ENCODE measurements at places on chromosomes 6 and 20. TPM values are rescaled to one million over a fixed set of nuclear protein-coding genes. Genes with fewer than 3 reads are reported as not detected.

GRCh38 chr20:41279546-41280225 is 37.8 kb downstream of the ZHX3 start:
- peaks cover 4% of the 10 kb centered on the region for H3K4me1 ChIP-seq
- H3K4me3 ChIP-seq = no peak overlapping the region
- DNase-seq = no peak
- H3K36me3 ChIP-seq = peaks cover 6% of the 10 kb centered on the region
- peaks cover 3% of the 10 kb centered on the region for H3K27me3 ChIP-seq

DNA sequence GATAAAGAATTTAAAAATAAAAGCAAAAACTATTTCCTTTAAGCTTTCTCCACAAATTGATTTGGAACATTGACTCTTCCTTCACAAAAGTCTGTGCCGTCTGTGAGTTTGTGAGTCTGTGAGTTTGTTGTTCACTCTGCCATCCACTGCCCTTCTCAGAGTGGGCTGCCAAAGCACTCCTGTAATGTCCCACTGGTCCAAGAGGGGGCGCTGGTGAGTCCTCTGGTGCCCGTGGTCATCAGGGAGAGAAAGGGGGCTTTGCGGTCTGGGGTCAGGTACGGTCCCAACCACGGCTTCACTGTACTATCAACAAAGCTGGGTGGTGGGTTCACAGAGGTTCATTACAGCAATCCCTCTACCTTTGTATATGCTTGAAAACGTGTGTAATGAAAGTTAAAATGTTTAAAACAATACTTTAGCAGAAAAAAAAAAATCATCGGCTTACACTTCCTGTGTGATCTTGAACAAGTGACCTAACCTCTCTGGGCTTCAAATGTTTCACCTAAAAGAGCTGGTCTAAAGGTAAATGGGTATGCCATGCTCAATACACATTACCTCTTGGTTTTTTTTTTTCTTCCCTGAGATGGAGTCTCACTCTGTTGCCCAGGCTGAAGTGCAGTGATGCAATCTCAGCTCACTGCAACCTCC is 5.6 kb upstream of the ANKRD60 start:
- peaks cover 17% of the 10 kb centered on the region for H3K4me1 ChIP-seq
- H3K36me3 ChIP-seq = peaks cover 3% of the 10 kb centered on the region
- H3K27ac ChIP-seq = no peak overlapping the region
- no peak for DNase-seq

GRCh38 chr6:26351544-26351953 is 13.4 kb upstream of the BTN3A2 start:
- H3K4me3 ChIP-seq = no peak overlapping the region
- no peaks in the 10 kb centered on the region for H3K36me3 ChIP-seq
- H3K27ac ChIP-seq = no peak overlapping the region
- DNase-seq = no peak
- H3K27me3 ChIP-seq = no peaks in the 10 kb centered on the region

DNA sequence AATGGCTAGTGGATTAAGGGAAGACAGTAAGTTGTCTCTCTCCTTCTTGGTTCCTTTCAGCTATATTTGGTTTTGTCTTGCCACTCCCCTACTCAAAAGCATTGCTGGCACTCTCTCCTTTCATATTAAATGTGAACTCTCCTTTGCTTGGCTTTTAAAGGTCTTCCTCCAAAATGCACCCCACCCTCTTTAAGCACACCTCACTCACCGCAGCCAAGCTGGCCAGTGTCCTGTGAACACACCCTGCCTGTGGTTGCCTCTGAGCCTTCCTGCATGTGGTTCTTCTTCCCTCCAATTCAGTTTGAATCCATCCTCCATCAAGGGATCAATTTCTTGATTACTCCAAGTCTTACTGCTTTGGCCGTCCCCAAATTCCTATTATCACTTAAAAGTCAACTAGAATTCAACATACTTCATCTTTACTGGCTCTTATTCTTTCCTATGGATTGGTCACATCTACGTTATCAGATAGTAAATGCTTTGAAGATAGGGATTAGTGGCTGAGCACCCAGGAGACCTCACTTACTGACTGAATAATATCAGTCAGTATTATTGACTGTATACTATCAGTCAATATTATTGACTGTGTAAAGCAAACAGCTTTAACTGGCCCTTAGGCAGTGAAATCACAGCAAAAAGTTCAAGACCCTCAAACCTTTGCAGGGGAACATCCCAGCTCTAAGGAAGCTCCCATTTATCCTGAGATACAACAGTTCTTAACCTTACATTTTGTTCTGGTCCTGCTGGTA is 41.6 kb upstream of the SPDEF start:
- H3K27ac ChIP-seq = peak overlapping the region; percentile 15
- H3K36me3 ChIP-seq = peaks cover 4% of the 10 kb centered on the region
- H3K4me1 ChIP-seq = peaks cover 16% of the 10 kb centered on the region
- no peak for DNase-seq
- H3K4me3 ChIP-seq = no peak overlapping the region
- H3K27me3 ChIP-seq = no peaks in the 10 kb centered on the region

DNA sequence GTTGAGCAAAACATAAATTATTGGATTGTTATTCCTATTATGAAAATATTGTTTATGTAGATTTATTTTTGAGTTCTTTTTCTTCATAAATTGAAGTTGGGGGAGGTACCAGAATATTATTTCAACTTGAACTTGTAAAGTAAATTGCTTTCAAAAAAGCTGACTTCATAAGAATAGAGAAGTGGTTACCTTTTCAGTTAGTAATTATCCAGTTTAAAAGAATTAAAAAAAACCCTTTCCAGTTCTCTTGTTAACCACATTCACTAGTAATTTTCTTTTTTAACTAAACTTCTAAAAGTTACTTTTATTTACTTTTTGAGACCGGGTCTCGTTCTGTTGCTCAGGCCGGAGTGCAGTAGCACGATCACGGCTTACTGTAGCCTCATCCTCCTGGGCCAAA is 124.3 kb downstream of the CDKAL1 start:
- H3K36me3 ChIP-seq = peaks cover 15% of the 10 kb centered on the region
- DNase-seq = no peak
- H3K27ac ChIP-seq = no peak overlapping the region
- H3K4me3 ChIP-seq = no peak overlapping the region

DNA sequence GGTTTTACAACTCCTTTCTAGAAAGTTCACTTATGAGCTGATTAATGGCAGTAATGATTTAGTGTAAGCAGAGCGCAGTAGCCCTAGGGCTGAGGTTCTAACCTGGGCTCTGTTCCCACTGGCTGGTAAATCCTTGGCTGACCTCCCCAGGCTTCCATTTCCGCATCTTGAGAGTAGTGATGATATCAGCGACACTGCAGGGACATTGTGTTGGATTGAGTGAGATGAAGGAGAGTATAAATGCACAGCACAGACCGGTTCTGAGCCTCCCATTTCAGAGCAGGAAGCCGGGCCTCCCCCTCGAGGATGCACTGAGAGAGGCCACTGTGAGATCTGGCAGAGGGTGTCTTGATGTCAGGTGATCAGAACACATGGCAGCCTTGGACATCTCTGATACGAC is 477.2 kb upstream of the SULF2 start:
- H3K27me3 ChIP-seq = no peaks in the 10 kb centered on the region
- H3K27ac ChIP-seq = no peak overlapping the region
- DNase-seq = no peak
- H3K4me1 ChIP-seq = peaks cover 16% of the 10 kb centered on the region
- H3K4me3 ChIP-seq = no peak overlapping the region

GRCh38 chr6:169176361-169176991 is 77.2 kb downstream of the THBS2 start:
- peaks cover 15% of the 10 kb centered on the region for H3K4me1 ChIP-seq
- H3K36me3 ChIP-seq = no peaks in the 10 kb centered on the region
- H3K27ac ChIP-seq = no peak overlapping the region
- no peak overlapping the region for H3K4me3 ChIP-seq
- H3K27me3 ChIP-seq = no peaks in the 10 kb centered on the region

GRCh38 chr20:20343932-20344331 is 24.0 kb upstream of the INSM1 start:
- peaks cover 7% of the 10 kb centered on the region for H3K4me1 ChIP-seq
- H3K27me3 ChIP-seq = peaks cover 16% of the 10 kb centered on the region
- H3K4me3 ChIP-seq = no peak overlapping the region
- H3K27ac ChIP-seq = no peak overlapping the region
- no peaks in the 10 kb centered on the region for H3K36me3 ChIP-seq
- no peak for DNase-seq

DNA sequence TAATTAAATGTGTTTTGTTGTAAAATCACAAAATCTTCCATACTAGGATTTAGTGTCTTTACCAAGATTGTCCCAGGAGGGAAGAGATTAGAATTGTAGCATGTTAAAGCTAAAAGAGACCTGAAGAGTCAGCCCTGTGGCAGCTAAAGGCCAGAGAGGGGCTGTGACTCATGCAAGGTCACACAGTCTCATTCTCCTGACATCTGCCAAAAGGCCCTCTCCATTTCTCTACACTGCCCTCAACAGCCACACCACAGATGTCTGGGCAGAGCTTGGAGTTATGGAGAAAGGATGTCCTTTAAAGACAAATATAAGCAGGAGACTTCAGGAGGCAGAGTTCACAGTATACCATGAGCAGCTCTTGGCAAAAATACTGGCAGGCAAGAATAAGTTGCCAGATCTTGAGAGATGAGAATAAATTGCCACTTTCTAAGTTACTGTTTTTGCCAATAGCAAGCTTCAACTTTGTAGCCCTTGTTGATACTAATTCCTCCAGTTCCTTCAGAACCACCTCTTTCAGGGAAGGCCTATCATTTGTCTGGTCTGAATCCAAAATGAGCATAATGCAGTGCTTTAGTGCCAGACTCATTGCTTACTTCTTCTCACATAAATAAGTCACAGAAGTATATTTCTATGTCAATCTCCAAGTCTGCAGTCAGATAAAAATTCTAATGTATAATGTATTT is 41.7 kb downstream of the AKIRIN2 start:
- H3K27me3 ChIP-seq = no peaks in the 10 kb centered on the region
- peaks cover 29% of the 10 kb centered on the region for H3K36me3 ChIP-seq
- DNase-seq = no peak
- H3K27ac ChIP-seq = no peak overlapping the region
- no peak overlapping the region for H3K4me3 ChIP-seq

- peaks cover 5% of the 10 kb centered on the region for H3K4me1 ChIP-seq
- no peaks in the 10 kb centered on the region for H3K27me3 ChIP-seq
- no peaks in the 10 kb centered on the region for H3K36me3 ChIP-seq
- H3K27ac ChIP-seq = no peak overlapping the region
Measured at GRCh38 chr6:130500693-130501092, 134.9 kb downstream of the TMEM200A start.

- no peak overlapping the region for H3K4me3 ChIP-seq
- H3K36me3 ChIP-seq = no peaks in the 10 kb centered on the region
- H3K27me3 ChIP-seq = no peaks in the 10 kb centered on the region
- H3K4me1 ChIP-seq = no peaks in the 10 kb centered on the region
Measured at GRCh38 chr6:5384276-5384675, 123.0 kb downstream of the FARS2 start.

GRCh38 chr6:129645830-129646579 is 64.0 kb downstream of the ARHGAP18 start:
- no peak for DNase-seq
- no peaks in the 10 kb centered on the region for H3K36me3 ChIP-seq
- no peaks in the 10 kb centered on the region for H3K27me3 ChIP-seq
- peak overlapping the region; percentile 52 for H3K27ac ChIP-seq

- H3K4me1 ChIP-seq = peaks cover 39% of the 10 kb centered on the region
- H3K27me3 ChIP-seq = no peaks in the 10 kb centered on the region
- no peak for DNase-seq
- no peak overlapping the region for H3K27ac ChIP-seq
- no peak overlapping the region for H3K4me3 ChIP-seq
Measured at GRCh38 chr6:139475241-139475640, 100.8 kb upstream of the CITED2 start.

DNA sequence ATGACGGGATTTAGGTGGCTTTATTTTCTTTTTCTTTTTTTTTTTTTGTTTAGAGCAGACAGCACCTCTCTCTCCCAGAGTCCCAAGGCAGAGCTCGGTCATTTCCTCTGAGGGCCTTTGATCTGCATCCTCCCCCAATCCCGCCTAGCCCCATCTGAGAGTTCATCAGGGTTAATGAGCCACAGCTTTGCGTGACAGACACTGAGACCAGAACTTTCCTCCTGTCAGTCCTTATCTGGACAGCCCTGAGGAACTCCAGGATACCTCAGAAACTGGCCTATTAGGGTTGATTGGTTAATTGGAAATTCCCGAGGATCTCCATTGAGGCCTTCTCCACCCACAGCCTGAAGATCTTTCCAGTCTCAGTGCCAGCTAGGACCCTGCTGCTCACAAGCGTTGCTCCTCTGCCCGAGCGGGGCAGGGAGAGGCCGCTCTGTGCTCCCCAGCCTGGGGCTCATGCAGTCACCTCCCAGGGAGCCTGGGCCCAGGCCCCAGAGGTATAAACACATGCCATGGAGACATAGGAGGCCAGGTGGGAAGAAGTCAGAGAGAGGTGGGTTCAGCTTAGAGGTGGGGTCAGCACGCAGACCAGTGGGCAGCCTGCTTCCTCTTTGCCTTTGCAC is 1.4 kb upstream of the LRRN4 start:
- DNase-seq = no peak
- no peak overlapping the region for H3K4me3 ChIP-seq
- H3K27ac ChIP-seq = peak overlapping the region; percentile 13
- H3K4me1 ChIP-seq = peaks cover 37% of the 10 kb centered on the region

DNA sequence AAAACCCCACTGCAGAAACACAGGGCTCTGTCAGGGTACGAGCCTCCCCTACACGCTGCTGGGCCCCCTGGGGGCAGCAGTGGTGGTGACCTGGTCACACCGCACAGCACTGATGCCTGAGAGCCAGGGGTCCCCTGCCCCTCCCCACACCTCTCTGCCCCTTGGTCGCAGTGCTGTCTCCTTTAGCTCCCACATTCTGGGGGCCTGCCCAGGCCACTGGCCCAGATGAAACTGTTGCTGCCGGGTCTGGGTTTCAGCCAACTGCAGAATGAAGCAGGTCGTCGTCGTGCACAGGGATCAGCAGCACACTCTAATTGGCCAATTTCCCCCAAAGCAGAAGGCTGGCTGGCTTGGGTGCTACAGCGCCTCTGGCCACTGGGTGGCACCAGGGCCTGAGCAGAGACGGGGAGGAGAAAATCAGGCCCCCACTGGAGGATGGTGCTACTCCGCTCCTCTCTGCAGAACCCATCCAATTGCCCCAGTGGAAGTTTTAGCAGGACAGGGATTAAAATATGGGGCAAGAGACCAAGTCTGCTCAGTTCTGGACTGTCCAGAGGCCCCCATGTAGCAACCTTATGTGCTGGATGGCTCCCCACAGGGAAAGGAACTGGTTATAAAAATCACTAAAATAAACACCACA is 26.1 kb downstream of the DIDO1 start:
- H3K27me3 ChIP-seq = no peaks in the 10 kb centered on the region
- H3K27ac ChIP-seq = peak overlapping the region; percentile 99
- H3K4me3 ChIP-seq = peak overlapping the region; percentile 77
- DNase-seq = peak; percentile 83

- H3K4me1 ChIP-seq = no peaks in the 10 kb centered on the region
- peaks cover 5% of the 10 kb centered on the region for H3K27me3 ChIP-seq
- DNase-seq = no peak
- no peak overlapping the region for H3K27ac ChIP-seq
- no peak overlapping the region for H3K4me3 ChIP-seq
Measured at GRCh38 chr6:47375426-47375825, 65.7 kb upstream of the TNFRSF21 start.

DPPA5 gene
- not detected for total RNA-seq

RAET1L gene
- not detected for total RNA-seq

CD109 gene
- 1.3 TPM for total RNA-seq

MCM8 gene
- 19.9 TPM for total RNA-seq

TBXT gene
- total RNA-seq = 0.85 TPM

Data from type B pancreatic cell (in vitro differentiated cells).